ENCODE measurements at places on chromosomes 7 and 10.
A peak's percentile ranks its signal among the peaks of the same experiment; 100 is the strongest.

- no peak for DNase-seq
Observed at GRCh38 chr10:85459906-85460305, 906.7 kb downstream of the GRID1 start.

- no peak for DNase-seq
Observed at GRCh38 chr10:95567903-95568630, 6.9 kb upstream of the SORBS1 start.

GRCh38 chr10:1578392-1579140 lies 158.8 kb downstream of the ADARB2 start:
- no peak for DNase-seq

DNA sequence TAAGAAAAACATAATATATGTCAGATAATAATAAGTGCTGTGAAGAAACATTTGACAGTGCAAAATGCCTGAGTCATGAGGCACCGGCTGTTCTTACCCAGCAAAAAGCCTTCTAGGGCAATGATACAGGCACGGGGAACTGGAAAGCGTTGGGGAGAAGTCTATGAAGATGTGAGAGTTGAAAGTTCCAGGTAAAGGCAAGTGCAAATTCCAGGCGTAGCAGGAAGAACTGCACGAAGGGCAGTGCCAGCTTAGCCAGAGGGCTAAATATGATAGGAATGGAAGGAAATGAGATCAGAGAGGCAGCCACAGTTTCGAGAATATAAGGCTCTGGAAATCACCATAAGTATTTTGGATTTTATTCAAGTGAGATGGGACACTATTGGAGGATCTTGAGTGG lies 87.0 kb downstream of the IPMK start:
- DNase-seq: no peak

- DNase-seq: no peak
Observed at GRCh38 chr7:88204525-88205110, 15.2 kb downstream of the SRI start.

DNA sequence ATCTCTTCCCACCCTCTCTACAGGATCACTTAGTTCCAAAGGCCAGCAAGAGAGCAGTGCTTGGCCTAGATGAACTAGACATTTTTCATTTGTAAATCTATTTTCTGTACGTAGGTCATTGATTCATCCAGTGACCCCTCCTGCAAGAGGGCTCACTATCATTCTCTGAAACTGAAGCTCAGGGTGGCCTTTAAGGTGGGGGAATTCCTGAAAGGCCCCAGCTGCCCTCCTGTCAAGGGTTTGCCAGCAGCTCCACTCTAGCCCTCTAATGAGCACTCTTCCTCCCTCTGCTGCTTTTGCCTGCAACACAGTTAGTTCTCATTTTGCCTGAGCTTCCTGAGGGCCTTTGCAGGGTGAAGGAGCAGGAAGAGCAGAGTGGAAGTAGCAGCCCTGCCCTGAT lies 41.2 kb downstream of the LRRC18 start:
- no peak for DNase-seq

DNA sequence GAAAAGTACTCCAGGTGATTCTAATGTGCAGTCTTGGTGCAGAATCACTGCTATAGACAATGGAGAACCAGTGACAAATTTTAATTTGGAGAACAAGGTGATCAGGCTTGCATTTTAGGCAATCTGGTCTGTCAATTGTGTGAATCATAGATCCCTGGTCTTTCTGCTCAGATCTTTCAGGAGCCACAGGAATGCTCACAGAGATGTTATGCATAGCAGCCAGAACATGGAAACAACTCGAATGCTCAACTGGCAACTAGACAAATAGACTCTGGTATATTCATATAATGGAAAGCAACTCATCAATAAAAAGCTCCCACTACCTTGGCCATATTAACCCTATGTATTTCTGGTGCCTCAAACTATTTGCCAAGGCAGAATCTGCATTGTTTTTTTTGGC lies 209.1 kb downstream of the PHF14 start:
- no peak for DNase-seq

GRCh38 chr7:102842284-102842683 lies 70.5 kb upstream of the LRRC17 start:
- DNase-seq: no peak

- no peak for DNase-seq
Observed at GRCh38 chr7:137962875-137963507, 38.9 kb downstream of the CREB3L2 start.

- peak; percentile 27 for DNase-seq
Observed at GRCh38 chr7:17940951-17941431, 697 bp upstream of the SNX13 start.

GRCh38 chr10:32929634-32930033 lies 28.4 kb downstream of the ITGB1 start:
- peak; percentile 36 for DNase-seq

- no peak for DNase-seq
Observed at GRCh38 chr10:79098596-79099015, 29.8 kb downstream of the ZMIZ1 start.

- DNase-seq: no peak
Observed at GRCh38 chr7:30788640-30789333, 17.6 kb downstream of the MINDY4 start.

DNA sequence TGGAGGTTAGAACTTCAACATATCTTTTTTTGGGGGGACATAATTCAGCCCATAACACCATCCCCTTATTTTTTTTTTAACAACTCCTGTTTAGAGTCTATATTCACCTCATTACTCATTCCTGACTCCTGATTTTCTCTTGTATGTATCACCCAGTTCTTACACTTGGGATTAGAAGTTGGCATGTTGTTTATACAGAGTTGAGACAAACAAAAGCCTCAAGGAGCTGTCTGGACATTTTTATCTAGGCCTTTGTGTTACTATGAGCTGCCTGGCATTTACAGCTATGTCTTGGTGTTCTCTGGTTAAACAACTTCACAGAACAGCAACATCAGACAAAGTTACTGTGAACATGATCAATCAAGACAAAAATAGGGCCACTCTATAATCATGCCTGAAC lies 517.5 kb downstream of the KIF20B start:
- DNase-seq: no peak

DNA sequence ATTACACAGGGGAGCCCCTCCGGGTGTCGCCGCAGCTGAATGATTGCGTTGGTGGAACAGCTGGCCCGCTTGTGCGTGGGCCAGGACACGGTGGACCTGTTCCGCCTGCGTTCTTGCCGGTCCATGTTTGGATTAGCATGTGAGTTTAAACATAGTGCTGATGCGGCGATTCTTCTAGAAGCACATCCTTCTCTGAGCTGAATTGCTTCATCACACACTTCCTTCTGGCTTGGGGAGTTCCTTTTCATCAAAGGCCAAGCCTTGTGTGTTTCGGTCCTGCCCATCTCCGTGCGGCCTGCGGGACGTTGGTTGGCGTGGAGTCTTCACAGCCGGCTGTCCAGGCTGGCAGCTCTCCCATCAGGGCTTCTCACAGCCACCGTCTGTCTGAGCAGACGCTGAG lies 45.5 kb upstream of the SLC29A4 start:
- no peak for DNase-seq

GRCh38 chr7:151339651-151340382 lies 1.8 kb upstream of the NUB1 start:
- DNase-seq: peak; percentile 49

DNA sequence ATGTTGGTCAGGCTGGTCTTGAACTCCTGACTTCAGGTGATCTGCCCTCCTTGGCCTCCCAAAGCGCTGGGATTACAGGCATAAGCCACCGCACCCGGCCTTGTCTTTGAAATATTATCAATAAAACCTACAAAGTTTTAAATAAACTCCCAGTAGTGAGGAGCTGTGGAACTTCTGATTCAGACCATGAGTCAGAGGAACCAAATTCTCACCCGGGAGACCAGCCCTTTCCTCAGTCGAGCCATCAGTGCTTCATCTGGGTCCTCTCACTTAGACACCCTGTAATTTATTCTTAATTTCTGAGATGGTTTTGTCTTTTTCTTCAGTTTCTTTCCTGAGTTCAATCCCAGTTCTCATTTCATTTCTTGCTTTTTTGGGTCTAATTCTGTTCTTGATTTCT lies 68.6 kb downstream of the DYNC2I1 start:
- no peak for DNase-seq

- no peak for DNase-seq
Observed at GRCh38 chr7:98949336-98950044, 71.2 kb downstream of the TRRAP start.

- peak; percentile 94 for DNase-seq
Observed at GRCh38 chr10:13586676-13587355, at the start of gene PRPF18. Gene PRPF18, plus strand, starts transcription at chr10:13586965. Its CDS starts 122 bp downstream, at chr10:13587087.

DNA sequence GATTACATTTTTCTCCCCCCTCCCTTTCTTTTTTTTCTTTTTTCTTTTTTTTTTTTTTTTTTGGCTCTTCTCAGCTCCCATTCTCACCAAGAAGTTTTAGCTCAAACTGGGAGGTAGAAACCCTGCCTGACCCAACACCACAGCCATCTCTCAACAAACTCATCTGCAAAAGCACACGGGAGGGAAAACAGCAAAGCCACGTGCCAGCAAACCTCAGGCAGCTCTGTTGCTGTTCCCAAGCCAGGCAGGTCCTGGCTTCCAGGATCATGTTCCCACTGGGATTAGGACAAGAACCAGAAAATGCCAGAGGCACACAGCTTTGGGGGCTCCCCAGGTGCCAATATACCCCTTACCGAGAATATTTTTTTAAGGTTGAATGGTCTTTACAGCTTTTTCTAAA lies 56.7 kb downstream of the ITIH5 start:
- no peak for DNase-seq

DNA sequence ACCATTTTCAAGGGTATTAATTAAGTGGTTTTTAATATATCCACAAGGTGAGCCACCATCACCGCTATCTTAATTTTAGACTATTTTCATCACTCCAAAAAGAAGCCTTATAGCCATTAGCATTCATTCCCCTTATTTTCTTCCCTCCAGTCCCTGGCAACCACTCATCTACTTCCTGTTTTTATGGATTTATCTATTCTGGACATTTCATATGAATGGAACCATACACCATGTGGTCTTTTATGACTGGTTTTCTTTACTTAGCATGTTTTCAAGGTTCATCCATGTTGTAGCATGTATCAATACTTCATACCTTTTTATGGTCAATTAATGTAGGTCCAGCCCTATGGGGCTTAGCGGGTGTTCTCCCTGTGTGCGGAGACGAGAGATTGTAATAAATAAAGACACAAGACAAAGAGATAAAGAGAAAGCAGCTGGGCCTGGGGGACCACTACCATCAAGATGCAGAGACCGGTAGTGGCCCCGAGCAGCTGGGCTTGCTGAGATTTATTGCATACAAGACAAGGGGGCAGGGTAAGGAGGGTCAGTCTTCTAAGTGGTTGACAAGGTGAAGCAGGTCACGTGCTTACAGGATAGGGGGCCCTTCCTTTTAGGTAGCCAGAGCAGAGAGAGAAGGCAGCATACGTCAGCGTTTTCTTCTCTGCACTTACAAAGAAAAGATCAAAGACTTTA lies 14.6 kb downstream of the WBP1L start:
- DNase-seq: no peak

- no peak for DNase-seq
Observed at GRCh38 chr7:149297034-149297755, 35.2 kb downstream of the ZNF783 start.

GRCh38 chr10:121926671-121927317 lies 1.0 kb downstream of the ATE1 start:
- DNase-seq: peak; percentile 21

DNA sequence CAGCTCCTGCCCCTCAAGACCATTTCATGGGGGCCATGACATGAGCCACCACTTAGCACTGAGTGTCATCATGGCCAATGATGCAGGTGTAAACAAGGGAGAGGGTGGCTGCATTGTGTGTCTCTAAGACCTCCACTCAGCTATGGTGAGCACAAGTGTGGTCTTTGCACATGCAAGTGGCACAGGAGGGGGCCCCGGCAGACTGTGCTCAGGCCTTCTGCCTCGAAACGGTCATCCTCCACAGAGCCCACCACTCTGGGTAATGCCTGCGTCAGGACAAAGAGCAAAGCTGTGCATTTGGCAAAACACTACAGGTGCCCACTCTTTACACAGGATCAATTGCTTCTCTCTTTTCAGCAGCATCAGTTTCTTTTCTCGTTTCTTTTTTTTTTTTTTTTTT lies 125.5 kb downstream of the SH3PXD2A start:
- DNase-seq: no peak

DNA sequence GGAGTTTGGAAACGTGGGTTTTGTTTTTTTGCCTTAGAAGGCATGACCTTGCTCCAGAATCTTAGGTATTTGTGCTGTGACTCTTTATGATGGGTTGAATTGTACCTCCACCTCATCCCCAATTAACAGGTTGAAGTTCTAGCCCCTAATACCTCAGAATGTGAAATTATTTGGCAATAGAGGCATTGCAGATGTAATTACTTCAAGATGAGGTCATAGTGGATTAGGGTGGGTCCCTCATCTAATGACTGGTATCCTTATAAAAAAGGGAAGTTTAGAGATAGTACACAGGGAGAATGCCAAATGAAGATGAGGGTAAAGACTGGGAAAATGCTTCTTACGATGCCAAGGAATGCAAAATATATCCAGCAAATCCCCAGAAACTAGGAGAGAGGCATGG lies 3.0 kb upstream of the FAM200A start:
- no peak for DNase-seq

GRCh38 chr10:3781468-3782145 lies 3.4 kb downstream of the KLF6 start:
- peak; percentile 78 for DNase-seq

DNA sequence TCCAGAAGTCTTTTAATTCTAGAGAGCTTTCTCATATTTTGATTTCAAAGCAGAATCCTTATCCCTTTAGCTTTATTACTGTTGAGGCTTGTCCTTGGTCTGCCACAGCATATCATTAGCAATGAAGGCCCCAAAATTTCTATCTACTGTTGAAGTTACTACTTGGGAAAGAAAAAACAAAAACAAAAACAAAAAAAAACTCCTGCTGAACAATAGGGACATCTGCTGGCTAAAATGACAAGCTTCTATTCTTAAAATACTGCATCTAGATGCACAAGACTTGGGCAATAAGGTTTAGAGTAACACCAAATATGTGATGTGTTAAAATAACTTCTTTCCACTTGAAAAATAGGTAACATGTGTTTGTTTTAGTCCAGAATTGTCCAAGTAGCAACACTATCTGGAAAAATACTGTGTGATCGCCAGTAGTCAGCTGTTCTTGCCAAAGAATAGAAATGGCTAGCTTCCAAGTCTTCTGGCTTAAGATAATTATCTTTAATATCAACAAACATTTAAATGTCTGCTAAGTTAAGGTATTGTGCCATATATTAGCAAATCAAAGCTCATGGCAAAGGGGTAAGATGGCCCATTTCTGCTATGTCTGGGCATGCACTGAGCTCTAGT lies 3.8 kb upstream of the DMTF1 start:
- DNase-seq: peak; percentile 39

Measured in CD4-positive, alpha-beta T cell treated with Interleukin-21 for 1 hour (primary cell).